ENCODE measurements at places on chromosomes 2 and 18.

DNA sequence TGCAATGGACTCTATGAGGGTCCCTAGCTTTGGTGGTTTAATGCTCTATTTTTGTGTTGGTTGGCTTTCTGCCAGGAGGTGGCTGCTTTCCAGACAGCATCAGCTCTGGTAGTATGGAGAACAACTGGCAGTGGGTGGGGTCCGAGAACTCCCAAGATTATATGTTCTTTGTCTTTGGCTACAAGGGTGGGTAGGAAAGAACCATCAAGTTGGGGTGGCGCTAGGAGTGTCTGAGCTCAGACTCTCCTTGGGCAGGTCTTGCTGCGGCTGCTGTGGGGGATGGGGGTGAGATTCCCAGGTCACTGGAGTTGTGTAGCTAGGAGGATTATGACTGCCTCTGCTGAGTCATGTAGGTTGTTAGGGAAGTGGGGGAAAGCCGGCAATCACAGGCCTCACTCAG is 976.1 kb upstream of the GYPC start:
- DNase-seq, result no peak

- DNase-seq, result no peak
These were observed 124.9 kb upstream of the PXDN start for GRCh38 chr2:1869248-1869647.

GRCh38 chr2:118614841-118615271 is 232.6 kb downstream of the EN1 start:
- DNase-seq, result no peak

GRCh38 chr2:23379220-23379695 is 5.7 kb upstream of the KLHL29 start:
- DNase-seq, result no peak

- no peak for DNase-seq
These were observed 86.6 kb upstream of the THOC1 start for GRCh38 chr18:354471-354870.

DNA sequence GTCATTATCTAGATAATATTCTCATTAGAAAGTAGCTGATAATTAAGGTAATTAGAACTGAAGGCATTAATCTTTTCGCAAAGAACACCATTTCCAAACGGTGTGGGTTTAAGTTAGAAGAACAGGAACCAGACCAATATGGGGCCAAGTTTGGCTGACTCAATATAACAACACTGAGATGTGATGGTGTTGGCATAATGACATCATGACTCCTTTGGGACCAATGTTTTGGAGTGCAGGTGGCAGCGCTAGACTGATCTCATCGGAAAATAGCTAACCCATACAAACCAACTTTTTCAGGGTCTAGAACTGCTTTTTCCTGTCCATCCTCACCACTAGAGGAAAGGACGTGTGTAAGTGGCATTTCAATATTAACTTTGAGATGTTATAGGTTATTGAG is 1171.7 kb upstream of the ZEB2 start:
- DNase-seq, result no peak

- no peak for DNase-seq
These were observed 162.7 kb downstream of the ARL4C start for GRCh38 chr2:234334151-234334550.

Data from right forelimb (tissue), 1 donor.